ENCODE measurements at places on chromosomes 11 and 22.
A peak's percentile ranks its signal among the peaks of the same experiment; 100 is the strongest.

DNA sequence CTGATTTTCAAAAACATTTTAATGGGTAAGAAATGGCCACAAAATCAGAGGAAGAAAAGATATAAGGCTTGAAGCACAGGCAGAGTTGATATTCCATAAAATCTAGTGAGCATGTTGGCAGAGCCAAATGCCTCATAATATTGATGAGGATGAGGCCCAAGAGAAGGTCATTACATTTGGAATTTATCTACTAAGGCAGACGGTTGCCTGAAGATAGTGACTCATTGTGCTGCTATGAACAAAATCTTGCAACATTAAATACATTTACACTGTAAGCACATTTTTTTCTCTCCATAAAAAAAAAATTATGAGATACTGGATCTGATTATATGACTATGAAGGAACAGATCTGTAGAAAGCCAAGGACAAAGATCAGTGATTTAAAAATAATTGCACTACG is 881.4 kb upstream of the CHORDC1 start:
- DNase-seq: no peak

GRCh38 chr11:115256397-115257197 is 247.6 kb downstream of the CADM1 start:
- no peak for DNase-seq

GRCh38 chr11:61702701-61703312 is 22.6 kb downstream of the DAGLA start:
- DNase-seq: peak; percentile 41

GRCh38 chr11:21814169-21814568 is 378.7 kb upstream of the ANO5 start:
- DNase-seq: no peak

GRCh38 chr11:14894657-14895598 is 2.9 kb upstream of the CYP2R1 start:
- no peak for DNase-seq

- DNase-seq: no peak
Observed at GRCh38 chr22:19120829-19121630, 1.2 kb downstream of the DGCR2 start.

GRCh38 chr11:19079643-19080440 is 19.3 kb upstream of the MRGPRX2 start:
- DNase-seq: no peak

DNA sequence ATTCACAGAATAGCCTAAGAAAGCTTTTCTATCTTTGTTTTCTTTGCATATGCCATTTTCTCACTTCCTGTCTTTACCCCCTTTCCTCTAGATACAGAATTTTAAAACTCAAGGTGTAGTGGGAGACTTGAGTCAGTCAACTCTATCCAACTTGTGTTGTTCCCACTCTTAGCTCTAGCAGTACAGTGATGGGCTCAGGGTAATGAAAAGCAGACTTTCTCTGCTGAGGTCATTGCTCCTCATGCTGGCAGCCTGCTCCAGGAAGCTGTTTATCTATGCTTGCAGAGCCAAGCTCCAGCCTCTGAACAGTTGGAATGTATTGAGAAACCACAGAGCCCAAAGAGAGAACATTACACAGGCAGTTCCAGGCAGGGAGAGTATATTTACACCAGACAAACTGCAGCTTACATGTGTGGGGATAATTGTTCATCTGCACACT is 68.1 kb downstream of the CSTPP1 start:
- peak; percentile 88 for DNase-seq

GRCh38 chr11:16759857-16760508 is 21.5 kb downstream of the C11orf58 start:
- DNase-seq: no peak

- DNase-seq: no peak
Observed at GRCh38 chr11:94871491-94872185, 101.7 kb downstream of the CWC15 start.

GRCh38 chr11:92140021-92140420 is 84.6 kb upstream of the FAT3 start:
- no peak for DNase-seq

- no peak for DNase-seq
Observed at GRCh38 chr22:37711490-37711889, 14.6 kb downstream of the TRIOBP start.

GRCh38 chr11:84497981-84498411 is 1129.1 kb downstream of the DLG2 start:
- no peak for DNase-seq

GRCh38 chr11:29306527-29306926 is 710.3 kb downstream of the KCNA4 start:
- DNase-seq: no peak

DNA sequence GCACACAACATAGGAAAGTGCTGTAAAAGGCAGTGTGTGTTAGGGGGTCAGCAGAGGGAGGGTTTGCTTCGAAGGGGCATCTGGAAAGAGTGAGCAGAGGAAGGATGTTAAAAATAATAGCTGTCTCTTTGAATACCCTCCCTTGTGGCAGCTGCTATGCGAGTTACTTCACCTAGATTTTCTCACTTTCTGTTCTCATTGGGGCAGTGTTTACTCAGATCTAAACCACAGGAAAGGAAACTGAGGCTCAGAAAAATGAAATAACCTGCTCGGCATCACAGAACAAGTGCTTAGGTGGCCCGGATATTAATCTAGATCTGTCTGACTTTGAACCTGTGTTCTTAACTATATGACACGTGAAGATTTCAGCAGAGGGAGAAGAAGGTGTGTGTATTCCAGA is 125.3 kb downstream of the C11orf91 start:
- no peak for DNase-seq

DNA sequence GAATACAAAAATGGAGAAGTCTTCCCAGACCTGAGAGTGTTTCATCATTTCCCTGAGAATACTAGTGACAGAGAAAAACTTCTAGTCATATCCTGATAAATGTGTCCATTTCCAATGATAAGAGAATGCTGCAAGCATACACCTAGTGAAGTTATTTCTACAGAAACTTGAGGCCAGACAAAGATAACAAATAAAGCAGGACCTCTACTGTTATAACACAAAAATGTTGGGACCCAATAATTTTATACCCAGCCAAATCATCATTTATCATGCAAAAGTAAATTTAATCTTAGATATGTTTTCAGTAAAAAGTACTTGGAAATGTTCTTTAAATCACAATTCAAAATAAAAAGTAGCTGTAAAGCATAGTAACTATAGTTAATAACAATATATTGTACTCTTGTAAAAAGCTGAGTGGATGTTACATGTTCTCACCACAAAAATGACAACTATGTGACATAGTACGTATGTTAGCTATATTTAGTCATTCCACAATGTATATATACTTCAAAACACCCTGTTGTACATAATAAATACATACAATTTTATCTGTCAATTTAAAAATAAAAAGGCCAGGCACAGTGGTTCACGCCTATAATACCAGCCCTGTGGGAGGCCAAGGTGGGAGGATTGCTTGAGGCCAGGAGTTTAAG is 12.6 kb downstream of the RRAS2 start:
- DNase-seq: no peak

- no peak for DNase-seq
Observed at GRCh38 chr22:41998361-41999261, at the start of gene WBP2NL. Gene WBP2NL, plus strand, starts transcription at chr22:41998788. Its CDS starts 31 bp downstream, at chr22:41998819.

DNA sequence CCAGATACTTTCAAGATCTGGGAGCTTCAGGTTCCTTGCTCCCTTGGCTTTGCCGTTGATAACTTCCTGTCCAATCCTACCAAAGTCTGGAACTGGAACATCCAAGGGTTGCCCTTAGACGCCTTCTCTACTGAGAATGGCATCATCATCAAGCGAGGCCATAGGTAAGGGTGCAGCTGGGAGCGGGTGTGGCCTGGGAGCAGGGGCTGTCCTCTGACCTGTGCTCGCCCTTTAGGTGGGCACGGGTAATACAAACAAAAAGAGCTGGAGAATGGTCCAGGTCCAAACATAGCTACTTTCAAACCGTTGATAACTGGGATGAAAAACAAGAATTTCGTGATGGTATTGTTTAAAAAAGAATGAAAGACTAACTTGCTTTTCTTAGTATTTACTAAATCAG is 25.0 kb downstream of the CASP12 start:
- no peak for DNase-seq

GRCh38 chr11:1791912-1792311 is 28.2 kb upstream of the CTSD start:
- no peak for DNase-seq

GRCh38 chr22:43320943-43321900 is 21.9 kb downstream of the SCUBE1 start:
- no peak for DNase-seq

- no peak for DNase-seq
Observed at GRCh38 chr11:89015614-89016013, 50.2 kb downstream of the GRM5 start.

GRCh38 chr11:44992774-44993173 is 42.1 kb upstream of the TP53I11 start:
- no peak for DNase-seq

DNA sequence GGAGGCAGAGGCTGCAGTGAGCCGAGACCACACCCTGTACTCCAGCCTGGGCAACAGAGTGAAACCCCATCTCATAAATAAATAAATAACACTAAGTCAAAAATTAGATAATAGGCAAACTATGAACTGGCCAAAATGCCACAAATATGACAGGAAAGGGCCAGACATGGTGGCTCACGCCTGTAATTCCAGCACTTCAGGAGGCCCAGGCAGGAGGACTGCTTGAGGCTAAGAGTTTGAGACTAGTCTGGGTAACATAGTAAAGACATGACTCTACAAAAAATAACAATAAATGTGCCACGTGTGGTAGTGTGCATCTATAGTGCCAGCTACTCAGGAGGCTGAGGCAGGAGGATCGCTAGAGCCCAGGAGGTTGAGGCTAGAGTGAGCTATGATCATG is 19.9 kb downstream of the SEC14L6 start:
- DNase-seq: no peak

DNA sequence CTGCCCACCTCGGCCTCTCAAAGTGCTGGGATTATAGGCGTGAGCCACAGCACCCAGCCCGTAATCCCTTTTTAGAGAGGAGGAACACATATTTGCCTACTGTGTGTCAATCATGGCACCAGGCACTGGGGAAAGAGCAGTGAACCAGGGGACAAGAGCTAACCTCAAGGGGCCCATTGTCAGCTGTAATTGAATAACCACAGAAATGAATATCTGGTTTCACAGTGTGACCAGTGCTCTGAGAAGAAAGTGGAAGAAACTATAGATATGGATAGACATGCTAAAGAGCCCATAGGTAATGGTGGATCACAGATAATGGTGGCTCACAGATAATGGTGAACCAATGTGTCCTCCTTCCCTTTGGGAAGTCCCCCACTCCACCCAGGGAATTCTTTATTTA is 8.6 kb upstream of the KCTD14 start:
- DNase-seq: no peak

DNA sequence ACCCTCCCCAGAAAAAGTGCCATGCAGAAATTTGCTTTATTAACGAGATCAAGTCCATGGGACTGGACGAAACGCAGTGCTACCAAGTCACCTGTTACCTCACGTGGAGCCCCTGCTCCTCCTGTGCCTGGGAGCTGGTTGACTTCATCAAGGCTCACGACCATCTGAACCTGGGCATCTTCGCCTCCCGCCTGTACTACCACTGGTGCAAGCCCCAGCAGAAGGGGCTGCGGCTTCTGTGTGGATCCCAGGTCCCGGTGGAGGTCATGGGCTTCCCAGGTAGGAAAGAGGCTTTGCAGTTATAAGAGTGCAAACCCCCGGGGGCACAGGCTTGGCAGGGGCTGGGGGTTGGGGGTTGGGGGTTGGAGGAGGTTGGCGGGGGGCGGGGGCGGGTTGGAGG is 4.2 kb downstream of the APOBEC3H start:
- DNase-seq: no peak

DNA sequence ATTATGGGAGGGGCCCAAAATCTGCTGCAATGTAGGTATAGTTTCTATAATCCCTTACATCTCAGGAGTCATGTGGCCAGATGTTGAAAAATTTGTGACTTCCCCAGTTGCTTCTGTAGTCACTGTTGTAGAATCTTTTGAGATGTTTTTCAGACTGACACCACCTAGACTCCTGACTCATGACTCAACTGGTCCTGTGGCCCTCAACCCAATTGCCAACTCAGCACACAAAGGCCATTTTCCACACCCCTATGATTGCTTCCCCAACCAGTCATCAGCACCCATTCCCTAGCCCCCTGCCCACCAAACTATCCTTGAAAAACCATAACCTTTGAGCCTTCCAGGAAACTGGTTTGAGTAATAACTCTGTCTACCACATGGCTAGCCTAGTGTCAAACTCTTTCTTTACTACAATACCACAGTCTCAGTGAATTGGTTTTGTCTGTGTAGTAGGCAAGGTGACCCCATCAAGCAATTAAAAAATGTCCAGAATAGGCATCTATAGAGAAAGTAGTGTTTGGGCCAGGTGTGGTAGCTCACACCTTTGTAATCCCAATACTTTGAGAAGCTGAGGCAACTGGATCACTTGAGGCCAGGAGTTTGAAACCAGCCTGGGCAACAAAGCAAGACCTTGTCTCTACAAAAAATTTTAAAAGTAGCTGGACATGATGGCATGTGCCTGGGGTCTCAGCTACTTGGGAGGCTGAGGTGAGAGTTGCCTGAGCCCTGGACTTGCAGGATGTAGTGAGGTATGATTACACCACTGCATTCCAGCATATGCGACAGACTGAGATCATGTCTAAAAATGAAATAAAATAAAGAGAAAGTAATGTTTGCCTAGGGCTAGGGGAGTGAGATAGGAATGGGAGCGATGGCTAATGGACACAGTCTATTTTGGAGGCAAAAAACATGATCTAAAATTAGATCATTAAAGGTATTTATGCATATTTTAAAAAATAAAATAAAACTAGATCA is 24.1 kb upstream of the FEZ1 start:
- no peak for DNase-seq

- DNase-seq: no peak
Observed at GRCh38 chr11:101166038-101166437, 36.4 kb upstream of the PGR start.

- no peak for DNase-seq
Observed at GRCh38 chr11:107801641-107802040, 56.9 kb downstream of the SLC35F2 start.

DNA sequence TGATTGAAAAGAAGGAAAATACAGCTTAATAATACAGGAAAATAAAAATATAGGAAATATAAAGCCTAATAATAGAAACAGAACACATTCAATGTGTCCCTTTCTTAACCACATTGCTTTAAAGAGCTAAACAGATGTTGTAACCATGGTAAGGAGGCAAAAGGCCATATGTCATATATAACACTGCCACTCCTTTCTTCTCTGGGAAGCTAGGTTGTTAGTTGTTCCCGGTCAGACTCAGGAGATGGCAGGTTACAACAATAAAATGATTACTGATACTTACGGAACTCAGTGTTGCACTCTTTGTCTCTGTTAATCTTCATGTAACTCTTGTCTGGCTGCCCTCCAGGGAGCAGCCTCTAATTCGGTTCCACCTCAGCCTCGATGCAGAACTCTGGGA is 134.7 kb upstream of the PGR start:
- no peak for DNase-seq

DNA sequence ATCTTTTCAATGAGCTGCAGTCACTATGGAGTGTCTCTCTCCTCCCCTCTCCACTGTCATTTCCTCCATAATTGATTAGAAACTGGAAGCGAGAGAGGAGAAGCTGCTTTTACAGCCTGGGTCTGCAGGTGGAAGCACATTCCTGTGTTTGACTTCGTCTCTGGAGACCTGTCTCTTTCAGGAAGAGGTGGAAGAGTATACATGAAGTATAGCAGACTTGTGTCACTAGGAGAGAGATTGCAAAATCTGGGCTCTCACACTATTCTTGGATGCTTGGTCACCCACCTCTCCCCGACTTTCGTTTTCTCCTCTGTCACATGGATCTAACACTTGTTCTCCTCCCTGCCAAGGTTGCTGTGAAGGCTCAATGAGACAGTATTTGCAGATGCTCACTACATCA is 323.3 kb downstream of the NTM start:
- DNase-seq: no peak
